ENCODE measurements at places on chromosomes 3 and 15.

DNA sequence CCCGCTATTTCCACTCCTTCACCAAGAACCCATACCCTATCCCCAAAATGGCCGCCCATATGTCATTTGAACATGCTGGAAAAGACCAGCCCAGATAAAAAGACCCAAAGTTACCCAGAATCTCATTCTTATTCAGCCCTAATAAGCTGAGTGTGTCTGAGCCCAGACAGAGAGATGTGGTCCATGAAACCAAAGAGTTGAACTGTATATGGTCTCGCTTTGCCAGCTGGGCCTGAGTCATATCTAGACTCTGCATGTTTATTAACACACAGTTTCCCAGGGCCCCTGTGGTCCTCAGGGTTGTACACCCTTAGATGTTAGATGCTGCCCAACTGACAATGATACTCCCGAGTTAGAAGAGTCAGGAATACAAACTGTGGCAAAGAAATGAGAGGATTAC is 201.9 kb upstream of the STRIT1 start:
- no peak for DNase-seq

DNA sequence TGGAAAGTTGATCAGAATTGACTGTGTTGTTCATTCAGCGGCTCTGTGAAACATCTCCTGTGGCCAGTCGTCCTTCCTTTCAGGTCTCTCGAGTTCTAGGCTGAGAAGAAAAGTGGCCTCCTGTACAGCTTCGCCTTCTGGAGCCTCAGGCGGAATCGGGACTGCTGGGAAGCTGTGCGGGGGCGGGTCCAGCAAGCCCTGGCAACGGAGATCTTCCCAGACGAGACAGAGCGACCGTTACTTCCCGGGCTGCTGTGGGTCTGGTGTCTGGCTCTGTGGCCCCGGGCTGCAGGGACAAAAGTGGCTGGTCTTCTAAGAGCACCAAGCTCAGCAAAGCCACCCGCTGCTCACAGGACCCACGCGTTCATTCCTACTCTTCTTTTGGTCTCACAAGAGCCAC is 88.6 kb upstream of the CACNA2D3 start:
- DNase-seq, result no peak

DNA sequence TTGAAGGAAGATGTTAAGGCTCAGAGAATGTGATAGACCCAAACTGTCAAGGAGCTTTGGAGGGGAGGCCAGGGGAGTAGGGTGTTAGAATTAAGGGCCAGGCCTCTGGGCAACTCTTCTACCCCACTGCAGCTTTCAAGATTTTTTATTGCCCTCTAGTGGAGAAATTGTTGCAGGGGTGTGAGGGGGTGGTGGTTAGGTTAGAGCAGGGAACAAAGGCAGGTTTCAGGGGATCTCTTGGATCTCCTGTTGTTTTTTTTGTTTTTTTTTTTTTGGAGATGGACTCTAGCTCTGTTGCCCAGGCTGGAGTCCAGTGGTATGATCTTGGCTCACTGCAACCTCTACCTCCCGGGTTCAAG is 1.4 kb upstream of the SEC13 start:
- DNase-seq, result peak; percentile 52

GRCh38 chr3:54390582-54390981 is 268.2 kb downstream of the CACNA2D3 start:
- DNase-seq, result no peak

GRCh38 chr3:197432384-197433127 is 123.2 kb downstream of the BDH1 start:
- DNase-seq, result no peak

All from H9 (cell line).